Thoracic aorta endothelial cell (primary cell): ENCODE measurements at places on chromosomes 13 and 19. TPM values are rescaled to one million over a fixed set of nuclear protein-coding genes. Genes with fewer than 3 reads are reported as not detected.

The ZNF234 gene
- 8.5 TPM in 2 replicates for total RNA-seq

The FBN3 gene
- total RNA-seq, result not detected in 2 replicates

The NKG7 gene
- not detected in 2 replicates for total RNA-seq

The FGF22 gene
- not detected in 2 replicates for total RNA-seq

The ZNF675 gene
- total RNA-seq, result 11.2 and 14.8 TPM in 2 replicates

The PHLDB3 gene
- 6.4 and 9.0 TPM in 2 replicates for total RNA-seq

The BCL3 gene
- 5.5 and 7.7 TPM in 2 replicates for total RNA-seq

The NKPD1 gene
- total RNA-seq, result under 0.01 and 0.22 TPM in 2 replicates

The SOX1 gene
- total RNA-seq, result not detected in 2 replicates

The PLK5 gene
- total RNA-seq, result not detected in 2 replicates

The PSG7 gene
- not detected in 2 replicates for total RNA-seq
